ENCODE measurements at places on chromosomes 13 and 19.
A peak's percentile ranks its signal among the peaks of the same experiment; 100 is the strongest.

GRCh38 chr13:41859565-41859964, 101.3 kb downstream of the VWA8 start:
- no peak for DNase-seq

DNA sequence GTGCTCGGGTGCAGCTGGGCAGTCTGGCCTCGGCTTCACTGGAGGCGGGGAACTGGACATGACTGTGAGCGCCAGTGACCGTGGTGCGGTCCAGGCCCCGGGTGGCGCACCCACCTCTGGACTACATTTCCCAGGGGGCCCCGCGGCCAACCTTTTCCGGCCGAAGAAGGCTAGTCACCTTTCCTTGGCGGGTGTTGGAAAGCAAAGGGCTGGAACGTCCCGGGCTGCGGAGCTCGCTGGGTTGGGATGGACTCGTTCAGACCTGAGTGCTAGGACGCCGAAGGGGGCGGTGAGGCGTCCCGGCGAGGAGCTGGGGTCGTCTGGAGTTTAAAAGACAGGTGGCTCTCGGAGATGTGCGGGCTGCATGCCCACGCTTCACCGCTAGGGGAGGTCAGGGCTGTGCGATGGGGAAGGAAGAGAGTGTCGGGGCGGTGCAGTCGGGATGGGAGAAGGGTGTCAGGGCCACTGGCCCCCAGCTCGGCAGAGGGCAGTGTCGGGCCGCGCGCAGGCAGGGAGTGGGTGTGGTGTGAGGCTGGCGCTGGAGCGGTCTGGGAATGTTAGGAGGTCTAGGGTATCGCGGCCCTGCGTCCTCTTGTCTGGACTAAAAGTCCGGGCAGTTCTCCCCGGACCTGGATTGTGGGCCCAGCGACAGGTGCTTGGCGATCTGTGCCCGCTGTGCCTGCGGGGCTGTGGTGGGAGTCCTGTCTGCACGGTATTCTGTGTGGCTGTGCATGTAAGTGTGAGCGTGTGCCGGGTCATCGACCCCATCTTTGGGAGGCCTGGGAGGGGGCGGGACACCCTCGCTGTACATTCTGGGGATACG, 57.1 kb downstream of the ZNF568 start:
- DNase-seq, result no peak

DNA sequence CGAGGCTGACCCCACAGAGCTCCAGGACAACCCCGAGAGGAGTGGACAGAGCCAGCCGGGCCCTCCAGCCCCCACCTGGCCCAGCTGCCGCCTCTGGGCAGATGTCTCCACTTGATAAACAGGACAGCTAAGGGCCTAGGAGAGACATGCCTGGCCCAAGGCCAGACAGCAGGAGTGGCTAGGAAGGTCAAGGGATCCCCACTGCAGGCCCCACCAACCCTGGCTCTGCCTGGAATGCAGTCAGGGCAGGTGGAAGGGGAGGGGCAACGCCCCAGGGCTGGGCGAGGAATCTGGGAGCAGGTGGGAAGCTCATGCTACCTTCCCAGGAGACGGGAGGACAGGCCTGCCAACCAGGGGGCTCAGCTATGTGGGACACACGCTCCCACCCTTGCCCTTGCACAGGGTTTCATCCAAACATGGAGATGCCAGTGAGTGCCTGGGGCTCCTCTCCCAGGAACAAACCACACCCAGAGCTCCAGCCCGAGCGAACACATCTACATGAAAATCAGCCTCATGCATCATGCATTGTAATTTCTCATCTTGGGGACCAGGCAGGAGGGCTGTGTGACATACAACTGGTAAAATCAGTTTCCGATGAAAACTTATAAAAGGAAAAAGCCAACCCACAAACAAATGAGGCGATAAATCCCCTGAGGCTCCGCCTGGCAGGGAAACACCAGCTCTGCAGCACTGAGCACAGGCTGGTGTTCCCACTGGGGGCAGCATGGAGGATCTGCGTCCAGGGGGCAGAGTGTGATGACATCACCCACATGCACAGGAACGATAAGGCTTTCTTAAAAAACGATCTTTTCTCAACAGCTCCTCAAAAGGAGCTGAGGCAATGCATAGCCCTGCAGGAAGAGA, 25.0 kb downstream of the SH3GL1 start:
- DNase-seq, result no peak

- no peak for DNase-seq
These were observed 28.5 kb upstream of the TEX29 start for GRCh38 chr13:111291908-111292307.

DNA sequence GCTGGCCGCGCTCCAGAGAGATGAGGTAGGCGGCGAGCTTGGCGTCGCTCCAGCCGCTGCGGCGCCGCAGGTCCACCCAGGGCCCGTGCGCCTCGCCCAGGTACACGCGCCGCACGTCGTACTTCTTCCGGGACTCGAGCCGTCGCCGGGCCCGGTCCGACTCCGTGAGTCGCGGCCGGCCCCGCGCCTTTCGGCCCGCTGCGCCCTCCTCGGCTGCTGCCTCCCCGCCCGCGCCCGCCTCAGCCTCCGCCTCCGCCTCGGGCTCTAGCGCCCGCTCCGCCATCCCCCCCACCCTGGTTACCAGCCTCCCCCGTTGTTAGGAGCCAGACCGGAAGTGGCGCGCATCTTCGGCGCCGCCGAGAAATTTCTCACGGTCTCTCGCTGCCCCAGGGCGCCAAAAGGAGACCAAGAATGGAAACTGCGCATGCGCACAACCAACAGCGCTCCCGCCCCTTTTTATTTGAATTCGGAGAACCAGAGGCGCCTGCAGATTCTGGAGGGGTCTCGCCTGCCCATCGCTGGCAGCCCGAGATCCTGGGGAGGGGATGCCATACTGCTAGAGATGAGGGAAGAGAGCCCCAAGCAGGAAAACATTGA, at the start of gene ZNF653:
Gene ZNF653 (minus strand): TSS at position 336 of the 597 bp plus-strand sequence. CDS start 53 bp downstream, at position 283.
- DNase-seq, result peak; percentile 97

DNA sequence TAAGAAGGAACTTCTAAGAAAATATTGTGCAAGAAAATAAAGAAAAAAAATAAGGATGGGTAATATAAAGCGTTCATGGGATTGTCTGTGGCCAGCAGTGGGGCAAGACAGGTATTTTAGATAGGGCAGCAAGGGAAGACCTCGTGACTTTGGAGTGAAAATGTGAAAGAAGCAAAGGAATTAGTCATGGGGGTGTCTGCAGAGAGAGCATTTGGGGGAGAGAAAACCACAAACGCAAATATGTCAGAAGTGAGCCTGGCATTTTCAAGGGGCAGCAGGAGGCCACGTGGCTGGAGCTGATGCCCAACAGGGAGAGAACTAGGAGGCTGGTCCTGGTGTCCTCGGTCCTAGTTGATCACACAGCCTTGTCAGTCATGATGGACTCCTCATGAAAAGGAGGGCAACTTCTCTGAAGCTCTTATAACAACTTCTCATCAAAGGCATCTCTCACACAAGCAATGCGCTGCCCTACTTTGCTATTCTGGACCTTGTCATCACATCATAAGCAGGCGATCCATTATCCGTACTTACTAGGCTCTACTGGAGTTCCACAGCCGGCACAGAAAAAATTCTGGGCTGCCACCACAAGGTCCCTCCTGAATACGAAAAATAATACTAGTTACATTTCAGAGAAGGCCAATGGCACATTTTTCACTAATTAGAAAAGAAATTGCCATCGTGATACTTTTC, 31.0 kb downstream of the RUBCNL start:
- no peak for DNase-seq

DNA sequence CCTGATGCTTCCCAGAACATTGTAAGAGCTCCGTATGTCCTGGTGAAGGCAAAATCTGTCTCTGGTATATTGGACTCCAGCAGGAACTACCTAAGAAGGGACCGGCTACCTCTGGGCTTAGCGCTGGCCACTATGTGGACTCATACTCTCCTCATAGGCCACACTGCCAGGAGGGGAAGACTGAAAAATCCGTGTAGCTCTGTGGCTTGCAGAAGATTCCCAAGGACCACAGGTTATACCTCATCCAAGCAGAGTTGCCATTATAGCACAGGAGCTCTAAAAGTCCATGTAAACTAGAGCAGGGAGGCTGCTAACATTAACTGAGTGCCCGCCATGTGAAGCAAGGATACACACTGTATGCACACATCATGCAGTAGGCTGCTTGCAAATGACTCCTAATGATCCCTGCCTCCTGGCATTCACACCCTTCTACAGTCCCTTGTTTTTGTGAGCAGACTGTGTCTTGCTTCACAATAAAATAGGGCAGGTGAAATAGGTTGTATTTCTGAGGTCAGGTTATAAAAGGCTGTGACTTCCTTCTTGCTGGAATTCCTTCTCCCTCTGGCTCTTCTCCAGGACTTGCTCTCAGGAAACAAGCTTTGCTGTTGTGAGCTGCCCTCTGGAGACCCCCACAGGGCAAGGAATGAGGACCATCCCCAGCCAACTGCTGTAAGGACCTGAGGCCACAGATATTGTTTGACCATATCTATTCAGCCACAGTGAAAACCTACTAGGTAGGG, 192.6 kb upstream of the UBL3 start:
- no peak for DNase-seq

Measured in NCI-H1417 (cell line).